ENCODE measurements at places on chromosomes 7 and 10. TPM values are rescaled to one million over a fixed set of nuclear protein-coding genes. Genes with fewer than 3 reads are reported as not detected.

DNA sequence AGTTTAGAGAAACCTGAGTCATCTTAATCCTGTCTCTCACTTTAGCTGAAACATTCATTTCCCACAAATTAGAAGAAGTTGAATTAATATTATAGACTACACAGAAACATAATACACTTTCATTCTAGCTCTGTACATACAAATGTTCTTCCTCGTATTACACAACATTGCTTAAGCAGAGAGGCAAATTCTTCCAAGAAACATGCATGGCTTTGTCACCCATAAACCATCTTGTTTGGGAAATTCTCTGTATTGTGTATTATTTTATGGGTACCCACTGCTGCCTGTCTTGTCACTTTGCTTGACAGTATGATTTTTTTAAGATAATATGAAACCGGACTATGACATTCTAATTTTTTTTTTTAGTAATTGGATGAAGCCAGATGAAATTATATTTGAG lies 104.0 kb downstream of the SRI start:
- DNase-seq: no peak

PTPN12 gene
- 52.7 TPM for polyA plus RNA-seq

JCAD gene
- 0.03 TPM for polyA plus RNA-seq

- DNase-seq: no peak
Observed at GRCh38 chr10:118805146-118805545, 50.4 kb upstream of the CACUL1 start.

LRRTM3 gene
- polyA plus RNA-seq: not detected

FZD8 gene
- polyA plus RNA-seq: not detected

Measured in immature natural killer cell (primary cell).